ENCODE measurements at places on chromosomes 7 and 10. TPM values are rescaled to one million over a fixed set of nuclear protein-coding genes. Genes with fewer than 3 reads are reported as not detected.

Gene SUFU
- total RNA-seq: 2.5 TPM

Gene MOGAT3
- not detected for total RNA-seq

Gene PNPLA8
- 35.0 TPM for total RNA-seq

Gene SORBS1
- total RNA-seq: 1.6 TPM

Gene CCDC136
- 1.5 TPM for total RNA-seq

Gene SEMA3D
- 3.5 TPM for total RNA-seq

Gene CPA5
- not detected for total RNA-seq

Gene EPDR1
- total RNA-seq: 41.2 TPM

Gene GRM8
- total RNA-seq: not detected

Gene REPIN1
- 11.3 TPM for total RNA-seq

Gene TMEM139
- total RNA-seq: 38.8 TPM

GRCh38 chr7:117827862-117828261, 45.4 kb downstream of the CTTNBP2 start:
- DNase-seq: peak; percentile 57

- no peak for DNase-seq
These were observed 70.2 kb downstream of the ABCC2 start for GRCh38 chr10:99852481-99853213.

DNA sequence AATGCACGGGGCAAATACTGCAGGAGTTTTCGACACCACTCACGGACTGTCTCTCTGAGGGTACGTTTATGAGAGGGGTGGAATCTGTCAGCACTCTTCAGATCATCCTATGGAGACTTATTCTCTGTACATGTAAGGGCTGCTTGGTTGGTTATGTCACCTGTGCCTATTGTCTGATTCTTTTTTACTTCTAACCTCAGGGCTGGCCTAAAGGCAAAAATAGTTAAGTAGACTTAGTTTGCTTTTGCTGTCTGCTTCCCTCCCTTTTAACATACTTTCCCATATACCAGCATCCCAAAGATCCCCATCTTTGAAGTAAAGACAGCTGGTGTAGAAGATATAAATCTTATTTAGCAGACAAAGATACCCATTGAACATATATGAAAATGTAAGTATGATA, 105.9 kb downstream of the PRKG1 start:
- DNase-seq: no peak

GRCh38 chr10:110226543-110226925, 19.1 kb downstream of the MXI1 start:
- peak; percentile 85 for DNase-seq

DNA sequence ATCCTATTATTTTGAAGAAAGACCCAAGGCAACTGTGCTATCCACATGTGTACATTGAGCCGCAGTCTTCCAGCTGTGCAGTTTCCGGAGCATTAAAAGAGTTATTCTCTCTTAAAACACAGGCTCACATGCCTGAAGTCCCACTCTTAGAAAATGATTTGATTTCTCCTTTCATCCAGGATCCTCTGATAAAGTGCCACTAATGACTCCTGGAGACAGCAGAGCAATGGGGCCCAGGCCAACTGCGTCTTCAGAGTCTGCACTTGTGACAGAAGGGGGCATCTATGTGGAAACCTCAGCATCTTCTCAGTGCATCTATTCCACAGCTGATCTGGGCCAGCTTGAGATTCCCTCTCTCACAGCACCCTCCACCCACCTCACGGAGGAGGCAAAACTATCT, 482.1 kb upstream of the AKR1E2 start:
- no peak for DNase-seq

DNA sequence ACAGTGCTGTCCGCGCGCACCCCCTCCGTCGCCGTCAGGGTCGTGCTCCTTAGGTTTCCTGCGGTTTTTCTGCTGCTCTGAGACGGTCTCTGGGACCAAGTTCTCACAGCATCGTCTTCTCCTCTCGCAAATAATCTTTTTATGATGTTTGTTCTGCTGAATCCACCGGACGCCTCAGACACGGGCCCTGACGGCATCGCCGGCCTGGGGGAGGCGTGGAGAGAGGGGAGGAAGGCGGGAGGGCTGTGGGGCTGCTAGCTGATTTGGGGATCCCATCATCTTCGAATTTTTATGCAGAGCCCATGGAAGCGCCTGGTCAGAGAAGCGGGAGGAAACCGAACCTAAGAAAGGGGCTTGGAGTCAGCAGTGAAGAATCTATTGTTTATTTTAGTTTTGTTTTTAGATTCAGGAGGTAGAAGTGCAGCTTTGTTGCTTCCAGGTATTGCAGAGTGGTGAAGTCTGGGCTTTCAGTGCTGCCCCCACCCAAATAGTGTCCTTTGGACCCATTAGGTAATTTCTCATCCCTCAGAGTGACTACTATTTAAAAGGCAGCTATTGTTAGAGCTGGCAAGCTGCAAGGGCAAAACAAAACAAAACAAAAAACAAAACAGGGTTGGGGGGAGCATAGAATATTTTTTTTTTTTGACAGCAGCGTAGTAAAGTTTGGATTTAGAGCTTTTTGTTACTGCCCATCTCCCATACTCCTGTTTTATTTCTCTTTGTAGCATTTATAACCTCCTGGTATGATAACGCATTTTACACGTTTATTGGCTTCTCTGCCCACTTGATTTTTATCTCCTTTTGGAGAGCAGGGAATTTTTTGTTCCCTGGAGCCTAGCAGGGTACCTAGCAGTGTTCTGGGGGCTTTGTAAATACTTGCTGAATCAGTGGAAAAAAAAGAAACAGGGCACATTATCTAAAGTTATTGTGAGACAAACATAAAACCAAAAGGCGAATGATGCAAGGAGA, 92.6 kb downstream of the SPAG6 start:
- no peak for DNase-seq

DNA sequence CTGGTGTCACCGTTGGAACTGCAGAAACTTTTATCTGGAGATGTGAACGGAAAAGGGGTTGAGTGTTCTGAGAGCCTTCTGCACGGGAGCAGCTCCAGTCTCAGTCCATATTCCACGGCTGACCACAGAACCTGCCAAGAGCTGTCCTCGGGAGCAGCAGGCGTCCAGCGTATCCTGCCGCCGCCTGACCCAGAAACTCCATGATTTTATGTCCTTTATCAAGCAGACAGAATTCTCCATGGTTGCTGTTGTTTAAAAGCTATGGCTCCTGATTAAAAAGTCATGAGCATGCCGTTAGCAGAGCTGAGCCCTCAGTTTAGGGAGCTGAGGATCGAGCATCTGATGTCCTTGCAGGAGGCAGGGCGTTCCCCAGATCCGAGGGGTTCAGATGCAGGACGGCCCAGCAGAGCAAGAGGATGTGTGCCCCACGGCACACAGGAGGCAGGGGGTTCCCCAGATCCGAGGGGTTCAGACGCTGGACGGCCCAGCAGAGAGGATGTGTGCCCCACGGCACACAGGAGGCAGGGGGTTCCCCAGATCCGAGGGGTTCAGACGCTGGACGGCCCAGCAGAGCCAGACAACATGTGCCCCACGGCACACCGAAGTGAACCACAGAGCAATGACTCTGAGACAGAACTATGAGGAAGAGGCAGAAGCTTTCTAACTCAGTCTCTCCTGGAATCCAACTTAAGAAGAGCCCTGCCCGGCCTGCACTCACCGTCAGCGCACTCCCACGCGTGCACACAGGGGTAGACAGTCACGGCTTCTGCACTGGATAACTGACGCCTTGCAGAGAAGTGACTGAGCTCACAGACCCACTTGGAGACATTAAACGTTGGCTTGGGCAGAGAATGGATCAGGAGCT, 96.4 kb downstream of the WDR37 start:
- DNase-seq: no peak

GRCh38 chr7:24879291-24879690, 100.7 kb downstream of the OSBPL3 start:
- DNase-seq: no peak

GRCh38 chr10:69643779-69644657, 14.0 kb downstream of the FAM241B start:
- DNase-seq: no peak

DNA sequence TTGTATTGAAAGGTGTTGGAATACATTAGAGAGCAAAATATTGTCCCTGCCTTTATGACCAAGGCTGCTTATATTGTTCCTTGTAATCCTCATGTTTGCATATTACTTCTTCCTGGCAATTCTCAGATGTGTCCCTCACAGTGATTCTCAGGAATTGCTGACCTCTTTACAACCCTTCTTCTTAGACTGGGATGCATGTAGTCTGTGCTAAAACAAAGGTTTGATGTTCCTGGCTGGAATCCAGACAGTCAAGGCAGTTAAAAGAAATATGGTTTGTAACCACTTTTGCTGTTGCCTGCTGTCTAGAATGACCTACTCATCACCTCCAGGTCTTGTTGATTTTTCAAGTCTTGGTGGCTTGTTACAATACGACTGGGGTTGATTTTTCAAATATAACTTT, 367.6 kb downstream of the HGF start:
- DNase-seq: no peak

GRCh38 chr7:32255036-32255435, 184.8 kb upstream of the PDE1C start:
- DNase-seq: no peak

DNA sequence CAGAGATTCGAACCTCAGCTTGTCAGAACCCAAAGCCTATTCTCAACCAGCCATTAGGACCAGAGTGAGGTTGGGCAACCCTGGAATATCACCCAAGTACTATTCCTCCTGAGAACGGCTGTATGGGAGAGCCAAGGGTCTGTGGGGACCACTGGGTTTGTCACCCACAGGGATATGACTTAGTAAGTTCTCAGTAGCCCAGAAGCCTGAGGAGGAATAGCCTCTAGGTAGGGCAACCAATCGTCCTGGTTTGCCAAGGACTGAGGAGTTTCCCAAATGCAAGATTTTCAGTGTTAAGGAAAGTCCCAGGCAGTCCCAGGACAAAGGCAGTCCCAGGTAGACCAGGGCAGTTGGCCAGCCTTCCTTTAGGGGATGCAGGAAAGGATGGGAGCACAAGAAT, 46.7 kb downstream of the PNLIPRP2 start:
- no peak for DNase-seq

DNA sequence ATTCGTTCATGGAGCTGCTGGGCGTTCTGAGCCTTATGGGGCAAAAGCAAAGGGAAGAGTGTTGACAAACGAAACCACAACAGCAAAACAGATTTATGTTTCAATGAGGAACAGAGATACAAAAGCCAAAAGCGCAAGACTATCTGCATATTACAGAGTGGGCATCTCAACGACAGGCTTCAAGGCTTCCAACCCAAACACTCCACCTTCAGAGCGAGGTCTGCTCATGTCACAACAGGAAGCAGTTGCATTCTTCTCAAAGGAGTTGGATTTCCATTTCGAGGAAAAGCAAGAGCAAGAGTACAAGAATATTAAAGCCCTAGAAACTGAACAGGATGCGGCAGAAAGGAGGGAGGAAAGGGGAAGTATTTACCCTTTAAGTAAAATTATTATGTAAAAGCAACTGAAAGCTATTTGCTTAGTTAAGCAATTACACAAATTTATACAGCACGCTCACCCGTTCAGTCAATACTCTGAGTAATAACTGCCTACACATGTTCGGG, 189.3 kb downstream of the ELMO1 start:
- DNase-seq: no peak

- no peak for DNase-seq
These were observed 3.2 kb upstream of the UBE2D1 start for GRCh38 chr10:58331646-58332045.

GRCh38 chr7:144588559-144589051, 185.1 kb upstream of the NOBOX start:
- no peak for DNase-seq

- DNase-seq: no peak
These were observed 68.5 kb downstream of the MAP3K8 start for GRCh38 chr10:30502266-30503060.

DNA sequence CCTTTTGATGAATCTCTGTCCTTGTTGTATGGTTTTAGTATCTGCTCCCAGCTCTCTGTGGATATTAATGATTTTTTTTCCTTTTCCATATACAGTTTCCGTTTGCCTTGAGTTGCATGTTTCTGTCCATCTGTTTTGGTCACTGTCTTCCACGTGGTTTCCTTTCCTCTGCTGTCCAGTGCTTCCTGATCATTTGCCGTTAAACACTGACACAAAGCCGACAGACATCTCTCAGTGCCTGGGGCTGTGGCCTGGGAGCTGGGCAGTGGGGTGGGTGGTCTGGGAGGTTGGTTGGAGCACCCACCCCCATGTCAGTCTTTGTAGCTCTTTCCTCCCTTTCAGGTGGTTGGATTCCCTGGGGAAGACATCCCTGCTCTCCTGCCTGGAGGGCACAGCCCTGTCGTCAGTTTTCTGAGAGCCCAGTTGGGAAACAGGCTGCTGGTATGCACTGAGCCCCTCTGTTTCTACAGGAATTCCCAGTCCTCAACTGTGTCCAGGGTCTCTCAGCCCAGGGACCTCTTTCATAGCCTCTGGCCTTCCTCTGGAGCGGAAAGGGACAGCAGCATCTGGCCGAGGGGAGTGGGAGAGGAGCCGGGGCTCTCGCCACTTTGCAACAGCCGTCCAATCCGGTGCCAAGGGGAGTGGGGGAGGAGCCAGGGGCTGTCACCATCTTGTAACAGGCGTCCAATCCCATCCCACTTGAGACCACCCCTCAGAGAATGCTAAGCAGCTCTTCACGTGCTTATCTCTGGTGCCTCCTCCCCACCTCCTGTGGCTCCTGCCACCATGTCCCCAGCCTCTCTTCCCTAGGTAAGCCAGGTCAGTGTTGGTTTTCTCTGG, 26.7 kb upstream of the MKI67 start:
- DNase-seq: no peak

GRCh38 chr7:154644366-154644765, 358.6 kb downstream of the PAXIP1 start:
- no peak for DNase-seq

DNA sequence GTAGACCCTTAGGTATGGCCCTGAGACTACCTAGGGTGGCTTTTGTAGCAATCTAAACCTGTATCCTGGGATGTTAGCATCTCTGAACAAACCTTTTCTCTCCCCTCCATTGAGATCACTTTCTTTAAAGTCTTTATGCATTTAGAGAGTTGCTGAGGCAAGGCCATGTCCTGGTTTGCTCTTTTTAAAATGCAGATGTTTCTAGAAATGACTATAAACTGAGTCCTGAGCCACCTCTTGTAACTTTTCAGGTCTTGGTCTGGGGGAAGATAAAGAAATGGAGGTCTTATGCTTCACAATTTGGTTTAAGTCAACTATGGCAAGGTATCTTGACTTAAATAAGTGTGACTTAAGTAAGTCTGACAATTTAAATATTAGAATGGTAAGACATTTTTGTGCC, 78.0 kb downstream of the AUTS2 start:
- DNase-seq: no peak

GRCh38 chr7:74396993-74397392, 56.7 kb upstream of the GTF2IRD1 start:
- DNase-seq: no peak
